Calu3 (cell line): ENCODE measurements at places on chromosomes 7 and 10.

- no peak for DNase-seq
Observed at GRCh38 chr10:110704906-110705476, 60.9 kb downstream of the RBM20 start.

DNA sequence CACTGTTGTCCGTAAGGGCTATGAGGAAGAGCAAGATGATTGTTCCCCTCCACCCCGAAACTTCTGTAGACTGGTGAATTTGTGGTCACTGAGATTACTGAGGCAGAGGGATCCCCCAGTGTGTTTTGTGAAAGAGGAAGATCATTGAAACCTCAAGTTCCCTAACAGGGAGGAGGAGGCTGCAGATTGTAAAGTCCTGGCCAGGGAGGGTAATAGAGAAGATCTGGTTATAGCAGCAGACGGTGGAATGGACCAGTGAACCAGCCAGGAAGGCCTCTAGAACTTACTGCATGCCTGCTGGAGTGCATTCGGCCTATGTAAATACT lies 31.1 kb downstream of the LMTK2 start:
- DNase-seq, result no peak

GRCh38 chr10:63430091-63430998 lies 35.4 kb downstream of the JMJD1C start:
- DNase-seq, result no peak

DNA sequence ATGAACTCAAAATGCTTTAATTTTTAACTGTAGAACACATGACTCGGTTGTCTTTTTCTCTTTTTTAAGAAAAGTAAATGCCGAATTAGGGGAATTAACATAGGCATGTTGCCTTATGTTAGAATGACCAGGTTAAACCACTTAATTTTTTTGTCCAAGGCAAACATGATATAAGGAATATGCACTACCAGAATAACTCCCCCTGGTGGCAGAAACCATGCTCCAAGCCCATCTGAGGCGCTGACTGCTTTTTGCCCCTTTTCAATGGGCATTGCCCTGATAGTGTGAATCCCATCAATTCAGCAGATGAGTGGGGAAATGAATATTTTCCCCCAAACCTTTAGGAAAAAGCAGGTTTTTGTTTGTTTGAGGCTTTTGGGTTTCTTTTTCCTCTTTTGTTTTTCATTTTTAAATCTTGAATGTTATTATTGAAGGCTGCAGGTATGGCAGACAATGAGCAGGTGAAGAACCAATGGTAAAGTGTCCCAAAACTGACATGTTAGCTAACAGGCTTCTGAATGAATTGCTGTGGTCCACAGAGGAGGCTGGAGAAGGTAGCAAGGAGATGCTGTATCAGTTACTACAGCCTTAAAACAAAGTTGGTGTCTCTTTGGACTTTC lies 284.3 kb downstream of the SORCS3 start:
- DNase-seq, result peak; percentile 55

- DNase-seq, result no peak
Observed at GRCh38 chr7:44652535-44652934, 46.1 kb downstream of the OGDH start.

GRCh38 chr10:78811174-78811573 lies 257.6 kb upstream of the ZMIZ1 start:
- DNase-seq, result no peak

DNA sequence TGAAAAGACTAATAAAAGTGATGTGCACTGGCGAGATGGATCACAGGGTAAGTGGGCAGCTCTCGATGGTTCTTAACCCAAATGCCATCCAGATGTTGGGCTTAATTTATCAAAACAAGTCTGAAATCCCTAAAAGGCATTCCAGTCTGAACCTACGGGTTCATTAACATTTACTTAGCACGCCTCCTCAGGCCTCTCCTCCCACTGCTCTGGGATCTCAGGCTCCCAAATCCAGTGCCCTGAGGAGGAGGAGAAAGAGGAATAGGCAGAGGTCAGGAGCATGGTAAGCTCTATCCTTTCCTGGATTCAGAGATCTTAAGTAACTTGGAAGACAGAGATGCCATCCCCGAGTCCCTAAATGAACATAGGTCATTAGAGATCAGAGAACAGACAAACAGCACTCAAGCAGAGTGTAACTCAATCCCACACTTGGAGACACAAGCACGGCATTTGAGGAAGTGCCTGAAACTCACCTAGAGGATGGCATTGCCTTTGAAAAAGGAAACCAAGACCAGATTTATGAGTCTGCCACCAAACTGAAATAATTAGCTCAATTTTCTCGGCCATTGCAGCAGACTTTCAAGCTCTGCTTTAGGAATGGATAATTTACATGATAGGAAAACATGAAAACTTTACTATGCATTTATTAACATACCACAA lies 140.9 kb downstream of the CXCL12 start:
- DNase-seq, result no peak

DNA sequence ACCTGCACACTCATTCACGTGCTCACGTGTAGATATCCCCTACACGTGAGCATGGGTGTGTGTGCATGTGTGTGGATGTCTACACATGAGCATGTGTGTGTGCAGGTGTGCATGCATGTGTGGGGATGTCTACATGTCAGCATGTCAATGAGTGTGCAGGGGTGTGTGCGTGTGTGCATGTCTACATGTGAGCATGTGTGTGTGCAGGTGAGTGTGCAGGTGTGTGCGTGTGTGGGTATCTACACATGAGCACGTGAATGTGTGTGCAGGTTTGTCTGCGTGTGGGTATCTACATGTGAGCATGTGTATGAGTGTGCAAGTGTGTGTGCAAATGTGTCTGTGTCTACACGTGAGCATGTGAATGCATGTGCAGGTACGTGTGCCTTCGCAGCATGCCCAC lies 274.8 kb downstream of the PTPRN2 start:
- DNase-seq, result no peak

GRCh38 chr10:3336673-3337293 lies 164.2 kb upstream of the PITRM1 start:
- no peak for DNase-seq

DNA sequence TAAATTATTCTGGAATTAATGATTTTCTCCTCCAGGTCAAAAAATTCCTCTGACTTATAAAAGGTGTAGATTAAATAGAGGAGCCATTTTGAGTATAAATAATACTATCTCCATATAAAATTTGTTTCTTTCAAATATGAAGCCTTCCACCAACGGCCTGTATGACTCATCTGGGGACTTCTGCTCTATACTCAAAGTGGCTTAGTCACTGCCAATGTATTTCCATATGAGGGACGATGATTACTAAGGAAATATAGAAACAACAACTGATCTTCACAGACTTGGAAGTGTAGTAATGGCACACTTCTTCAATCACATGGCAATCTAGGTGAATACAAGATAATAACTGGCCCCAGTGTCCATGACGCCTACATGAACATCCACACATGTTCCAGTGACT lies 335.6 kb upstream of the HGF start:
- no peak for DNase-seq

- no peak for DNase-seq
Observed at GRCh38 chr7:142228537-142229104, 29.2 kb downstream of the PRSS58 start.

GRCh38 chr10:86960863-86961434 lies 2.5 kb downstream of the SNCG start:
- no peak for DNase-seq

GRCh38 chr7:10122551-10123100 lies 851.0 kb upstream of the PHF14 start:
- DNase-seq, result no peak

GRCh38 chr10:113364227-113364626 lies 188.6 kb upstream of the HABP2 start:
- DNase-seq, result no peak

DNA sequence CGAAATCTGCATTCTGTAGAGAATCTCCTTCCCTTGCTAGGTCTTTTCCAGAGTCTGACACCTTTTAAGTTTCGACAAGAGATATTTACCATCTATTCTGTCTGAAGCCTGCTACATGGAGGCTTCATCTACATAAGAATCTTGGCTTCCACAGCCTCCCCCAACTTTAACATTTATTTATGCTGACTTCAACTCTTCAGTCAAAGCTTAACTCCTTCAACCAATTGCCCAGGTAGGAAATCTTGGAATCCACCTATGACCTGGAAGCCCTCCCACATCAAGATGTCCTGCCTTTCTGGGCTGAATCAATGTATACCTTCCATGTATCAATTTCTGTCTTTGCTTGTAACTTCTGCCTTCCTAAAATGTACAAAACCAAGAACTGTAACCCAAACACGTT lies 54.7 kb downstream of the MINPP1 start:
- DNase-seq, result no peak

DNA sequence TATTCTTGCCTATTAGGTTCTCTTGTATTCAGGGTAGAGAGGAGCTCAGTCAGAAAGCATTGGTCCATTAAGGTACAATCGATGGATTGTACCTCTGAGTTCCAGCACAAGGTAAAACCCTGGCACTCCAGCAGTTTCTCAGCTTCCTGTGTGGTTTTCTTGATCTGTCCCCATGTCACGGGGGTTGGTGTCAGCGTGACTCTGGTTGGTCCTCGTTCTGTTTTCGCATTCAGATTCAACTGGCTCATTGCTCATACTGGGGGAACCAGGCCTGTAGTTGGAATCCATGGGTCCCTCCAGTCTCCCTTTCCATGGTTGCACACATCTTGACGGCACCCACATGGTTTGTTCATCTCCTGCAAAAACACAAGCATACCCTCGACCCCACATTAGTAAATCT lies 32.7 kb upstream of the RASGEF1A start:
- DNase-seq, result no peak

- no peak for DNase-seq
Observed at GRCh38 chr10:122639801-122640200, 59.8 kb downstream of the C10orf120 start.

- no peak for DNase-seq
Observed at GRCh38 chr7:40306025-40306424, 171.2 kb downstream of the SUGCT start.

DNA sequence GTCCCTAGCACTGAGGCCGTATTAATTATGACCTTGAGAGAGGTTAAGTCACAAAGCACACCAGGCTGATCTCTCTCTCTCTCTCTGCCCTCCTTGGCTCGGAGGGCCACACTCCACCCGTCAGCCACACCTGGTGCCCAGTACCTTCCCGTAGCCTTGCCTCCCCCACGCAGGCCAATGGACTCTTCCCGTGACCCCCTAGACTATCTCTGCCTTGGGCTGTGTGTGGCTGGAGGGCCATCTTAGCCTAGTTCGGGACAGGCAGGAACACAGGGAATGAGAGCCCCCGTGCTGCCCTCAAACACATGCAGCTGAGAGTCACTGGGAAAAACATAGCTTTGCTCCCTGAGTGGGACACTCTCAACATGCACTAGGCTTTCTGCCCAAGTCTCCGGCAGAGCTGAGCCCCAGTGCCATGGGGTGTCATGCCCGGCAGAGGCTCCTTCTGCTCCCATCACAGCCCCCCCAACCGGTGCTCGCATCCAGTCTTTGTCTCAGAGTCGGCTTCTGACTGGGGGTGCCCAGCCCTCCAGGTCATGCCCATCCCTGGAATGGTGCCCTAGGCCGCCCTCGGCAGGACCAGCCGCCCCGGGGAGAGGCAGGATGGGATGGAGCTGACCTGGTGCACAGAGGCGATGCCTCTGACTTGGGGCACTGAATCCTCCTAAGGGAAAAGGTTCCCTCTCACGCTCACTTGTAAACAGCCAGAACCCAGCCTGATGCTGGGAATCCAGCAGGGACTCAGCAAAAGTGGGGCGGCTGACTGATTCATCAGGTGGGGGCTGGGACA lies 63.0 kb downstream of the TCERG1L start:
- DNase-seq, result no peak

GRCh38 chr10:100341953-100342626 lies 4.9 kb upstream of the SCD start:
- peak; percentile 68 for DNase-seq

DNA sequence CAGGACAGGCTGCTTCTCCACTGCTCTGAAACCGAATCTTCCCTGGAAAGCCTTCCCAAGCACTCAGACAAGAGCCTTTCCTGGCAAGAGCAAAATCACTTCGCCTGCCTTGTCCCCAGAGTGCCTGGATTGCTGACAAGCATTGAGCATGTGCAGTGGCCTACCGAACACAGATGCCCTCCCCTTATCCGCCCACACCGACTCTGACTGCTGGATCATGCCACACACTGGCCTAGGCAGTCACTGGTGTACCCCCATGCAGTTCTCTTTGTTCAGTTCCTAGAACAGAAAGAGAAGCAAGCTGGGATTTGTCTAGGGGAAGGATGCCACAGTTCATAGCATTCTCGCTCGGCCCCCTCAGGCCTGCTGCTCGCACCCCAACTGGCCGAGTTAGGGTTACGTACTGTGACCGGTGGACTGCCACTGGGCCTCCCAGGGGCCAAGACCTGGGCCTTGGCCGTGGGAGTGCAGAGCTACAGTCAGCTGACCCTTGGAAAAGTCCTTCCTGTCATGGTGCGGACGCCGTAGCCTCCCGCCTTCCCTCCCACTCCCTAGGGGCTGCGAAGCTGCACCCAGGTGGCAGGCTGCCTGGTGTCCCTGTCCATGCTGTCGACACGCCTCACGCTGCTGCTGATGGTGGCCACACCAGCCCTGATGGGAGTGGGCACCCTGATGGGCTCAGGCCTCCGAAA lies 6.9 kb downstream of the ABCB8 start:
- DNase-seq, result no peak

DNA sequence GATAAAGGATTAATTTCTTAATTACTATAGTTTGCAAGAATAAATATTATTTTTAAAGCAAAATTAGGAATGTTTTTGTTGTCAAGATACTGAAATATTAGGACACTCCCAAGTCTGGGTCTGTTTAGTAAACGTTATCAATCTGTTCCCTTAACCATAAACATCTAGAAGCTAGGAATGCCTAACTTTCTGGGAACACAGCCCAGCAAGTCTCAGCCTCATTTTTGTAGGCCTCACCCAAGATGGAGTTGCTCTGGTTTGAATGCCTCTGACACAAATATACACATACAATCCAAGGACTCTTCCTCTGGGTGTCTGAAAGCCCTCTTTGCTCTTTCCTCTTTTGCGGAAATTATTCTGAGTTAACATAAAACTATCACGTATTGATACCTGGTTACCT lies 487.4 kb upstream of the CELF2 start:
- DNase-seq, result no peak

DNA sequence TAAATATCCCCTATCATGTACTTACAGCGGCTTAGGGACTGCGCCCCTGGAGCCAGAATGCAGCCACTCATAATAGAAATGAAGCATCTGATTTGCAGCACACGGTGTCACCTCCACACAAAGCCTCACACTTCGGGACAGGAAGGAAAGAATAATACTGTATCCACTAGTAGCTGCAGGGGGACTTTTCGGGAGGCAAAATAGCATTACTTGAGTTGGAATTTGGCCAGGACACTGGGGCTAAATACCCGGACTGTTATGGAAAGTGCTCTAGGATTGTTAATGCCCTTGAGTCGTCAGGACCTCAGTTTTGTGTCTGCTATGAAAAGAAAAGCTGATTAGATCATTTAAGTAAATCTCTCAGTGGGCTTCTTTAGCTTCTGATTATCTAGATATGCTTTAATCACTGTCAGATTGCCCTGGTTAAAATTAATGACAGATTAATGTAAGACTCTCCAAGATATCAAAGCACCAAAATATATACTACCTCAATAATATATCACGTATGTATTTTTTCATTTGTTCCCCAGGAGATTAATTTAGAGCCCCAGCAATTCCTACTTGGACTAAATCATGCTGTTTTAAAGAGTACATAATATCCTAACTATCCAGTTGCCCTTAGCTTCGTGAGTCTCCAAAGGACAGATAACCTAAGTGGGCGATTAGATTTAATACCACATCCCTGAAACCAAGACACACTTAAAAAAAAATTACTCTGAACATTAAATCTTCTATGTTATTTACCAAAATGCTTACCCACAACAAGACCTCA lies 173.0 kb upstream of the NEBL start:
- no peak for DNase-seq
